ENCODE measurements at places on chromosomes 5 and 9.

DNA sequence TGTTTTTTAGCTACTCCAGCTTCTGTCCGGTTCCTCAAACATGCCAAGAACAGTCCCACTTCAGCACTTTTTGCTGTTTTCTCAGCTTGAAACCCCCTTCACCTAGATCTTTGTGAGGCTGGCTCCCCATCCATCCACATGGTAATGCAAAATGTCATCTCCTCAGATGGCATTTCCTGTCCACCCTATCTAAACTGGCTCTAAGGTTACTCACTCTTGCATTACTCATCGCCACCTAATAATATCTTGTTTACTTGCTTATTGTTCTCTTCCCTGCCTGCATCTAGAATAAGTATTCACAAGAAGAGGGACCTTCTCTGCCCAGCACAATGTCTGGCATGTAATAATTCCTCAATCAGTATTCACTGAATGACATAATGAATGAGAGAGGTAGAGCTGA is 220.1 kb downstream of the FAM114A2 start:
- DNase-seq, result no peak

DNA sequence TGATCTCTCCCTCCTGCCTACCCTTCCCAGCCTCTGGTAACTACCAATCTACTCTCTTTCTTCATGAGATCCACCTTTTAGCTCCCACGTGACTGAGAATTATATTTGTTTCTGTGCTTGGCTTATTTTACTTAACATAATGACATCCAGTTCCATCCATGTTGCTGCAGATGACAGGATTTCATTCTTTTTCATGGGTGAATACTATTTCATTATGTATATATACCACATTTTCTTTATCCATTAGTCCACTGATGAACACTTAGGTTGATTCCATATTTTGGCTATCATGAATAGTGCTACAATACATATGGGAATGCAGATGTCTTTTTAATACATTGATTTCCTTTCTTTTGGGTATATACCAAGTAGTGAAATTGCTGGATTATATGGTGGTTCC is 35.5 kb upstream of the ZNF366 start:
- DNase-seq, result no peak

GRCh38 chr5:171706736-171707441 is 78.7 kb upstream of the SMIM23 start:
- no peak for DNase-seq

GRCh38 chr9:107228496-107229039 is 54.5 kb upstream of the RAD23B start:
- DNase-seq, result no peak

- no peak for DNase-seq
Measured at GRCh38 chr5:144438237-144438636, 267.6 kb downstream of the KCTD16 start.

DNA sequence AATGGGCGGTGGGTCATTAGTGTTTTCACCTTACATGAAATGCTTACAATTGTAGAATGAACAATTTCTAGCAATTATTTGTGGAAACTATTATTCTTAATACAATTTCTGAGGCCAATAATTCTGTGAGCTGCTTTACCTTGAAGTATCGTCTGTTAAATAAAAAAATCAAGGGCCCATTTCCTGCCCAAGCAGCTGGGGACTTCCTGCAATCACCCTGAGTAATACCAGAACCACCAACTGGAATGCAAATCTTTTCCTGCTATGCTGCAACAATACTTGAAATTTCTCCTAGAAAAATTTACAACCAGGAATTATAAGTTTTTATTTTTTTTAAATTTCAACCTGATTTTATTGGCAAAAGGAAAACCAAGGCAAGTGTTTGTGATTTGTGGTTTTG is 52.6 kb downstream of the ADAMTS16 start:
- DNase-seq, result no peak

DNA sequence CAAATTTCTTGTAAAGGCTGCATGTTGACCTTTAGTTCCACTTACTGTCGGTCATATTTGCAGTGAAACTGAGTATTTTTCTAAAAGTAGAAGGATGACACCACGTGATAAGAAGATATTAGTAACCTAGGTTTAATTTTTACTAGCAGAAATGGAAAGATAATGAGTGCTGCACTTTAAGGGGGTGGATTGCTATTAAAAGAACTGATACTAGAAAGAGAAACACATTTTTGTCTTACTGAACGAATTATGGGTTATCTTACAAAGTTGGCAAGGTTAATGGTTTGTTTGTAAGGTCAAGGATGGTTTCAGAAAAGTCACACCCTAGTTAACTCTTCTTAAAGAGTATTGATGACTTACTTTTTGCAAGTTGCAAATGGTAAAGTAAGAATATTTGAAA is 2.4 kb downstream of the MACIR start:
- DNase-seq, result no peak

DNA sequence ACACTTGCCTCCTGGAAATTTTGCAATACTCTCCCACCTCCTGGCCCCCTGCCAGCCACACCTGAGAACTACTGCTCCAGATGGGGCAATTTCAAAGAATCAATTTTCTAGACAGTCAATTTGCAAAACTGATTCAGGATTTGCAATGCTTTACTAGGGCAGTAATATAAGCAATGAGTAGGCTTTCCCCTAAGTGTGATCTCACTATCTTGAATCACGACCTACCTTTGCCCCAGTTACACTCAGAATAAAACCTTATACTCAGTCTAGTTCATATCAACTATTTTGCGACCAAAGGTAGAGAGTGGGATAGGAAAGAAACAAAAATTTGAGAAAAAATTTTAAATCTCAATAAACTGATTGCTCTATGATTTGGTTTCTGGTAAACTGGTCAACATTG is 54.4 kb downstream of the DROSHA start:
- no peak for DNase-seq

- peak; percentile 60 for DNase-seq
Measured at GRCh38 chr5:172106511-172107356, 81.3 kb downstream of the STK10 start.
